Fibroblast of skin of abdomen (primary cell): ENCODE measurements at places on chromosomes 1 and 21.

GRCh38 chr1:219926363-219926998 lies 1.9 kb downstream of the SLC30A10 start:
- DNase-seq: no peak

GRCh38 chr1:65894738-65895605 lies 102.3 kb downstream of the PDE4B start:
- no peak for DNase-seq

GRCh38 chr1:64923294-64923718 lies 43.0 kb downstream of the JAK1 start:
- no peak for DNase-seq

GRCh38 chr1:53483170-53483569 lies 24.0 kb downstream of the DMRTB1 start:
- DNase-seq: no peak

DNA sequence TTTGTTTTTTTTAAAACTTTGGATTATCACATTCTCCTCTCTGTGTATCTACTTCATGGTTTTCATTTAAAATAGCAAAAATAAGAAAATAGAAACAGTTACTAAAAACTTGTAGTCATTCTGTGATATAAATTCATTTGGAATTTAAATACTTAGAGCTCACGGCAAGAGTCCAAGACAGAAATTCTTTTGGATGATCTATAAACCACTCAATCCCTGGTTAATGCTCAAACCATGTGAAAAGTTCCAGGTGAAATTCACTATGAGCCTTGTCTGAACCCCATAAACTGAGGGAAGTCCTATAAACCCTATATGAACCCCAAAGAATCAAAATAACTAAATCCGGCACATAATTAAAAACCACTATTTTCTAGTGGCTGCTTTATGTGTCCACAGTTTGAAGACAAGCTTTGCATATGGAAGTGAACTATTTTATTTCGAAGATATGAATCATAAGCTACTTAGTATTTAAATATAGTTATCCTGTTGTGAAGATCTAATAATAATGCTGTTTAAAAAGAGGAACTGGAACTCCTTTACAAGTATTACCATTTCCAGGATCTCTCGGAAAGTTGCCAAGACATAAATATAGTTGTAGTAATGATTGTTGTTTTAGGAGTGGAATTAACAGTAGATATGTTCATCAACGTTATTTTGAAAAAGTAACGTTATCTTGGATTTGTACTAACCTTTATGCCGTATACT lies 163.5 kb downstream of the NFIA start:
- DNase-seq: no peak

DNA sequence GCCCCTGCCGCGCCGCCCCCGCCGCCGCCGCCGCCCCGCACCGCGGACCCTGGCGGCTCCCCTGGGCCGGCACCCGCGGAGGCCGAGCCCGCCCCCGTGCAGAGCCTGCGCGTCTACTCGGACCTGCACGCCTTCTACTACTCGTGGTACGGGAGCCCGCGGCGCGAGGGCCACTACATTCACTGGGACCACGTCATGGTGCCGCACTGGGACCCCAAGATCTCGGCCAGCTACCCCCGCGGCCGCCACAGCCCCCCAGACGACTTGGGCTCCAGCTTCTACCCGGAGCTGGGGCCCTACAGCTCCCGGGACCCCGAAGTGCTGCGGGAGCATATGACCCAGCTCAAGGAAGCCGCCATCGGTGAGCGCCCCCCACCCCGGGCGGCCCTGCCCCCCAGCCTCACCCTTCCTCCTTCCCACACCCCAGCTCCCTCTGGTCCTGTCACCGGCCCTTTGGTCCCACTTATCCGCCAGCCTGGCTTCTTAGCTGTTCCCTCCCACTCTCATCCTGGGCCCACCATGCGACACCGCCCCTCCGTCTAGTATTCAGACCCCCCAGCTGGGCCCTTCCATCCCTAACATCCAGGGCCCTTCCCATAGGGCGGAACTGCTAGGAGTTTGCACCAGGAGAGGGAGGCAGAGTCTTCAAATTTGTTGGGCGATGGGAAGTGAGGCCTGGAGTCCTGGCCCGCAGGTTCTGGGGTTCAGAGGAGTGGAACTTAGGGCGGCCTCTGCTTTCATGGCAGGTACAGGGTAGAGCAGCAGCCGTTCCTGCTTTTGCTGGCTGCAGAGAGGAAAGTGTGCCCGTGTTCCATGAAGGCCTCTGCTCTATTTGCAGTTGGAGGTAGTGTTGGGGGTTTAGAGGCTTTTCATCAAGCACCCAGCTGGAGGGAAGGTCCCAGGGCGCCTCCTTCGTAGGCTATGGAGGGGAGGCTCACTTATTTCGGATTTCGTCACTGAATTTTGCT lies 1.0 kb downstream of the MANEAL start:
- DNase-seq: no peak

GRCh38 chr1:198176179-198176578 lies 19.4 kb downstream of the NEK7 start:
- no peak for DNase-seq

DNA sequence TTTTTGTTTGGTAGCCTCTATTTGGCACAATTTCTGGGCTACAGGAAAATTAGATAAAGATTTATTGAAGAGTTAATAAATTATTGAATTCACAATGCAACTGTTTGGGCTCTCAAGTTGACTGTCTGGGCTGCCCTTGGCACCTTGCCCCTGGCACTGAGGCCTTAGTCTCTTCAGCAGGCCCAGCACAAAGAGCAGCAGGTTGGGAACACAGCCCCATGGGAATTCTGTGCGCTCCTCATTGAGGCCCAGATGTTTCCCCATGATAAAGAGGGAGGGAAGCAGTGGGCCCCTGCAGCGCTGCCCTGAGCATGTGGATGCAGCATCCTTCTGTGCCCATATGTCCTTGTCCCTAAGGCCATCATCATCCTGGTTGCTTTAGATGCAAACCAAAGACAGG lies 2.9 kb downstream of the CRNN start:
- DNase-seq: no peak

GRCh38 chr21:43824333-43825241 lies 35.2 kb downstream of the RRP1 start:
- DNase-seq: peak; percentile 35

- no peak for DNase-seq
These were observed 13.1 kb downstream of the ECE1 start for GRCh38 chr1:21277180-21277579.

DNA sequence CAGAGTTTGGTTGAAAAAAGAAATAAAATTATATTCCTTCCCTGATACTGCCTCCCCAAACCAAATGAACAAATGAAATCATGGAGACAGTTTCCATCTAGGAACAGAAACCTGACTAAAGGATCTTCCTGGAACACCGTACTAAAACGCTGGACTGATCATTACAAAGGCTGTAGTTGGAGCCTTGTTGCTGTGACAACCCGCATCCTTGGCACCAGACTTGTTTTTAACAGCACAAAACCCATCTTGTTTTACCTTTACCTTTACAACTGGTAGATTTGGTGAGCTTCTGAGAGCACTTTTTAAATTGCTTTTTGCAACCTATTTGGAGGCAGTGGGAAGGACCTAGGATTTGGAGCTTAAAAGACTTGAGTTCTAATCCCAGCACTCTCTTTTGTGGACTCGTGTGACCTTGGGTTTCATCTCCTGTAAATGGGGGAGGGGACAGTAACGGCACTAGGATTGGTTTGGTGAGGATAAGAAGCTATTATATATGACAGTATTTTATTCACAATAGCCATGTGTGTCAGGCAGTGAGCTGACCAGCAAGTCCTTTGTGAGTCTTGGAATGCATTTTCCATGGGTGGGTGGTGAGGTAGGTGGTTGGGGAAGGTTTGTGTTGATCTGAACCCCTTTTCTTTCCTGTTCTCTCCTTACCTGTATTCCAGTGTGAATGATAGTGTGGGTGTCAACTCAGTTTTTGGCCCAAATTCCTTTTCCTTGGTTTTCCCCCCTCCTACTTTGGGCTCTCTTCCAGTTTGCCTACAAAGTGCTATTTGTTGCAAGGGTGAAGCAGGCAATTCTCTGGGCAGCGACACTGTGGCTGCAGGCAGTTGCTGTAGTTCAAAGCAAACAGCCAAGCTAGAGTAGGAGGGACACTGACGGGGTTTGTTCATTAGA lies 12.6 kb downstream of the LRRC8D start:
- DNase-seq: no peak

- no peak for DNase-seq
These were observed 66.0 kb upstream of the TINAGL1 start for GRCh38 chr1:31510304-31510703.

DNA sequence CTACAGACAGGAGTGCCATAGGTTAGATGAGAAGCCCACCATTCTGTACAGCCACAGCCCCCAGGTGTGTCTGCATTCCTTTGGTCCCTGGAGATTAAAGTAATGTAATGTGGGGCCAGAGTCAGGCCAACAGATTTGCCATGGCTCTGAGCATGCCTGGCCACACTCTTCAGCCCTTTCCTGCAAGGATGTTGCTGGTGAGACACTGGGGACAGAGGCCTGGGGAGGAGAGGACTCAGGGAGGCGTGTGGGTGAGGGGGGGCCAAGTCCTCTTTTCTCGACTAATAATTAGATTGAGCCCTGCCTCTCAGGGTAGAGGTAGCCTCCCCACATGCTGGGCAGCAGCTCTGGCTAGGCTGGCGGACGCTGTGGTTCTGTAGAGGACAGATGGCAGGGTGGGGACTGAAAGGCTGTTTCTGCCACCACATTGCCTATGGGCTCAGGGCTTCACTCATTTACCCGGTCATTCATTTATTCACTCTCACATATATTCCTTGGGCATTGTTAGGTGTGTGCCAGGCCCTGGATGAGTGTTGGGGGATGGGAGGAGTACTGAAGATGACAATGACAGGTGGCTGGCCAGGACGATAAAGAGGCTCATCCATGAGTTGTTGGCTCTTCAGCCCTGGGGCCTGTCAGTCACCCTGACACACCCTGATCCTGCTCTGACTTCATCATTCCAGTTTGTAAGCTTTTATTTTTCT lies 7.1 kb upstream of the PRCC start:
- DNase-seq: no peak

GRCh38 chr1:236851871-236852270 lies 56.8 kb downstream of the MTR start:
- no peak for DNase-seq

- DNase-seq: no peak
These were observed 83.4 kb upstream of the POU3F1 start for GRCh38 chr1:38129971-38130370.

GRCh38 chr1:106995970-106996369 lies 60.5 kb upstream of the PRMT6 start:
- DNase-seq: no peak

GRCh38 chr1:12618965-12619791 lies 1.2 kb upstream of the DHRS3 start:
- peak; percentile 91 for DNase-seq

- peak; percentile 6 for DNase-seq
These were observed 15.4 kb upstream of the OPRD1 start for GRCh38 chr1:28796352-28797211.

DNA sequence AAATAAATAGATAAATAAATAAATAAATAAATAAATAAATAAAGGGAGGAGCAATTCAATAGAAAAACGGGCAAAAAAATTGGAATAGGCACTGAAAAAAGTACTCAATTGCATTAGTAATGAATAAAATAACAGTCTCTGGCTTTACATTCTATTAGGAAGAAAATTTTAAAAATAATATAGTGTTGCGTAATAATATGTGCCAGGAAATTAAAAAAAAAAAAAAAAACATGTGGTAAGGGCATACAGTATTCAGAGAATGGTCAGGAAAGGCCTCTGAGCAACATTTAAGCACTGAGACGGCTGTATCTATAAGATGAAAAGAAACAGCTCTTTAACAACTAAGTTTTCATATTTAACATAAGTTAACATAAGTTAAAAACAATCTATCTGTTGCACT lies 48.7 kb upstream of the GLIS1 start:
- DNase-seq: no peak

DNA sequence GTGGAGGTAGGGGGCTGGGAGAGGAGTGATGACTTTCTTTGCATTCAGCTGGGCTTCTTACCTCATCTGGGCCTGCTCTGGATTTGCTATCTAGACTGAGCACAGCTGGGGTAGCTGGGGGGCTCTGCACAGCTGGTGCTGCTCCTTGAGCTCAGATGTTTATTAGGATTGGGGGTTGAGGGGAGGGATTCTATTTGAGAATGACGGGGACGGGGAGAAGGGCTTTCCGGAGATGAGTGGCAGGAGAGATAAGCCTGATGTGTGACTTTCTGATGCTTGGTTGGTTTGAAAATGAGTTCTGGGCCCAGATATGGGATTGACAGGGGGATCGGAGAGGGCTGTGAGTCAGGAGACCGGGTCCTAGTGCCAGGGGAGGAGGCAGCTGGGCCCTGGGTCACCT lies 146.1 kb upstream of the CSF3R start:
- no peak for DNase-seq

DNA sequence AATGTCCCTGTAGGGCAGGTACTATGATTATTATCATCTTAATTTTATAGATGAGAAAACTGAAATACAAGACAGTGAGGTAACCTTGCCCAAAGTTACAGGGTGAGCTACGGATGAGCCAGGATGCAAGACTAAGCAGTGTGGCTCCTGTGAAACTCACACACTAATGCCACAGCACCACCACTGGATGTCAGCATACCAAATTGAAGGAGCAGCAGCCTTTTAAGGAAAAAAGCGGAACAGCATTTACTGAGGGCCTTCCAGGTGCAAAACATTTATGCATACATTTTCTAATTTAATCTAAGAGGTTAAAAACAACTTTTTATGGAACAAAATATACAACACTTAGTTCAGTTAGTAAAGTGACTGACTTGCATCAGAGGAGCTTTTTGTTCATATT lies 41.7 kb downstream of the SEC16B start:
- DNase-seq: peak; percentile 45

DNA sequence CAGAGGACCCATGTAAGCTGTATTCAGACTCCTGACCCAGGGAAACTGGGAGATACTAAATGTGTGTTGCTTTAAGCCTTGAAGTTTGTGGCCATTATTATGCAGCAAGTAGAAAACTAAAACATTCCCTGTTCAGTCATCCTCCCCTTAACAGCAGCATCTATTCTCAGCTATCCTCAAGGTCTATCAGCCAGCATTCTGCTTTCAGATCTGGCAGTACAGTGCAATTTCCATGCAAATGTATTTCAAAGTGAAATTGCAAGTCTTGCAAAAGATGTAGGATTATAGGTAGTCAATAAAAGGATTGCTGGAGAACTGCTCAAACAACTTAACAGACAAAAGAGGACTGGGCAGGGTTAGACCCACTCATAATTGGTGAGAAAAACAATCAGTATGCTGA lies 111.3 kb downstream of the NOS1AP start:
- no peak for DNase-seq

DNA sequence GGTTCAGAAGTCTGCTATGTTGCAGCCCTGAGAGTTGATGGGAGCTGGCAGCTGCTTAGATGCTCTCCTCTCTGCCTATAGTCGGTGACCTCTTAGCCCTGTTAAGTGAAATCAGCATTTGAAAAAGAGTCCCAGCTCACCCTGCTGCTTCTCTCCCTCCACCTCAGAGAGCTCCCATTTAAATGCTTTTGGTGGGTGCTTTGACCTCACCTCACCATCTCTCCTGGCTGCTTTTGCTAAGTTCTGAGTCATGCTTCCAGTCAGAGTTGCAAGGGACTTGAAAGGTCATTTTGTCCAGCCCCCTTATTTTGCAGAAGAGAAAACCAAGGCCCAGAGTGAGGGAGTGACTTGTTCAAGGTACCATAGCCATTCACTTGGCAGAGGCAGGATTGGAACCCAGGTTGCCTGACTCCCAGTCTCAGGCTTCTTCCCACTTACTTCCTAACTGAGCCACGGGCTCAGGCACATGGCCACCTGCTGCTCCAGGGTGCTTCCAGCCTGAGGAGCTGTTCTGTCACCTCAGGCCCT lies 3.3 kb downstream of the MAPKAPK2 start:
- DNase-seq: no peak

GRCh38 chr1:41768583-41768982 lies 150.1 kb downstream of the HIVEP3 start:
- no peak for DNase-seq

GRCh38 chr1:160865337-160865736 lies 2.6 kb upstream of the CD244 start:
- no peak for DNase-seq
